ENCODE measurements at places on chromosomes 3 and 15. TPM values are rescaled to one million over a fixed set of nuclear protein-coding genes. Genes with fewer than 3 reads are reported as not detected.
A peak's percentile ranks its signal among the peaks of the same experiment; 100 is the strongest.

GRCh38 chr3:45981346-45982074, 14.1 kb downstream of the FYCO1 start:
- peaks cover 38% of the 10 kb centered on the region for H3K4me1 ChIP-seq
- DNase-seq: no peak
- H3K36me3 ChIP-seq: peaks cover 15% of the 10 kb centered on the region
- H3K27ac ChIP-seq: no peak overlapping the region
- no peak overlapping the region for H3K4me3 ChIP-seq

DNA sequence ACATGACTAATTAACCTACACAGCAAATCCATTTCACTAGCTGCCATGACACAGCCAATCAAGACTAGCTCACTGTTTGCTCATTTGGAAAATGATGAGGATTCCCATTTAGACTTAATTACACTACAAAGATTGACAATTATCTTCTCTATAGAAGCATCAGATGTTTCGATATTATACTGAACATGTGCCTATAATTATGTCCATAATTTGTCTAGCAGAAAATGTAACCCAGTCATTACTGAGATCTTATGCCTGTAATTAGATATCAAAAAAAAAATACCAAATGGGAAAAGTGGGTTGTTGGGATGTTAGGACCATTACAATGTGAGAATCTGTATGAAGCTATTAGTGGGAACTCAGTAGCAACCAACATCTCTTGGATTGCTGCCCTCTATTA, 344.2 kb upstream of the MCTP2 start:
- no peak for DNase-seq
- no peaks in the 10 kb centered on the region for H3K36me3 ChIP-seq
- no peak overlapping the region for H3K27ac ChIP-seq
- H3K4me3 ChIP-seq: no peak overlapping the region
- no peaks in the 10 kb centered on the region for H3K27me3 ChIP-seq

GRCh38 chr3:14289590-14290461, 111.2 kb downstream of the LSM3 start:
- peak; percentile 52 for DNase-seq
- H3K4me1 ChIP-seq: peaks cover 28% of the 10 kb centered on the region
- H3K27ac ChIP-seq: no peak overlapping the region
- no peaks in the 10 kb centered on the region for H3K36me3 ChIP-seq
- no peaks in the 10 kb centered on the region for H3K27me3 ChIP-seq

DNA sequence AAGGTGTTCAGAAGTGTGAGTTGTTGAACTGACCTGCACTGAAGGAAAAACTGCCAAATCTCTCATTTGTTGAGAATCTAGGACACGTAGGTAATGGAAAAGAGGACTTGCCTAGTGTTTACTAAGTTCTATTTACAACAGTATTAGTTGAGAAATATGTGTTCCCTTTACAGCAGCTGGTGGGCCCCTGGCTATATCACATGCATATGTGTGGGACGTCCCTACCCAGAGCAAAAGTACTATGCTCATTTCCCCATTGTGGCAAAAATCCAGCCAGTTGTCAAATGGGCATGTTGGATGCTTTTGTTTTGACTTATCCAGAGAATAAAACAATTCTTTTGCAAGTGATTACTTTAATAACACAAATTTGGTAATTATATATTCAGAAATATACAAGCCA, 113.3 kb upstream of the PTX3 start:
- no peak for DNase-seq
- no peaks in the 10 kb centered on the region for H3K4me1 ChIP-seq
- no peaks in the 10 kb centered on the region for H3K27me3 ChIP-seq

DNA sequence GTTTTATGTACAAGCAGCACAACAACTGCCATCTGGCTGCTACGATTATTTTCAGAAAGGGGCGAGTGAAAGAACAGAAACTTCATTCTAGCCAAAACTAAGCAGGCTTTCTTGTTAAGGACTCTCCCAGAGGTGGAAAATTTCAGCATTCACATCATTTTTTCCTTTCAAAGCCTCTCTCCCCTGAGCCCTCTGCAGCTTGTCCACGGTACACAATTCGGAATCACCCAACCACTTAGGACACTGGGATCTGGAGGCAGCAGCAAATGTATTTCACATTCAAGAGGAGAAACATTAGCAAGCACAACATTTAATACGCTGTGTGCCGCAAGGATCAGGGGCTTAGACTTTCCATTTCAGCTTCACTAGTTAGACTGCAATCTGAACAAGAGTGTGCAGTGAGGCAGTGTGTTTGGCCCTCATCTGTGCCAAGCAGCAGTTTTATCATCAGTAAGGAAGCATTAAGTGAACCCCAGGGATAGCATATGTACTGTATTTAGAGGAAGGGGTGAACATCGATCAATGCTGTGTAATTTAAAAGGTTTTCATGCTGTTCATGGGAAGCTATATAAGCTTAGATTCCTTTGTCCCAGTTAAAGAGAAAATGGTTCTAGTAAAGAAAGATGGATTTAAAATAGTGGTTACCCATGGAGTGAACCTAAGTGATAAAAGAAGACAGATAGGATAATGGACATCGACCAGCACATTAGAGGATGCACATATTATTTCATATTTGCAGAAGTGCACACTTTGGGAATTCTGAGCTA, 504.9 kb downstream of the TBL1XR1 start:
- no peak overlapping the region for H3K27ac ChIP-seq
- no peak for DNase-seq
- H3K4me1 ChIP-seq: no peaks in the 10 kb centered on the region
- no peaks in the 10 kb centered on the region for H3K36me3 ChIP-seq

The PYGO1 gene
- 0.37 TPM for total RNA-seq

GRCh38 chr15:28987337-28987736, 101.6 kb downstream of the APBA2 start:
- no peaks in the 10 kb centered on the region for H3K27me3 ChIP-seq
- no peaks in the 10 kb centered on the region for H3K4me1 ChIP-seq
- no peak overlapping the region for H3K4me3 ChIP-seq

GRCh38 chr15:34332553-34333120, 4.9 kb downstream of the SLC12A6 start:
- H3K27me3 ChIP-seq: no peaks in the 10 kb centered on the region
- no peak overlapping the region for H3K27ac ChIP-seq
- peaks cover 5% of the 10 kb centered on the region for H3K4me1 ChIP-seq

The JAGN1 gene
- total RNA-seq: 73.0 TPM

DNA sequence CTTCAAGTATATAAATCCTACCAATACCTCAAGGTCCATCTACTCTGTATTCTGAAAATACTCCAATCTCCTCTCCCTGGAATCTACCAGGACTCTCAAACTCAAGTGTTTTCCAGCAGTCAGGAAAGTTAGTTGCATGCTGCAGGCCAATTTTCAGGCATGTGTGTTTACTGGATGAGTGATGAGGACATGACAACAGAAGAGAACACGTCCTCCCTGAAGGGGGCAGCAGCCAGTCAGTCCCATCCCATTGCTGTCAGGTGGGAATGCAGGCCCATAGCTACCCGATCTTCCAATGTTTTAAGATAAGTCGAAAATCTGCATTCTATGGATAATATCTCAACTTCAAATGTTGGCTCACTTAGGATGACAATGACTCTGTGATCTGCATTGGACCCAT, 496.2 kb downstream of the FHIT start:
- no peaks in the 10 kb centered on the region for H3K36me3 ChIP-seq
- no peaks in the 10 kb centered on the region for H3K4me1 ChIP-seq
- H3K27ac ChIP-seq: no peak overlapping the region
- H3K4me3 ChIP-seq: no peak overlapping the region

- H3K4me1 ChIP-seq: peaks cover 28% of the 10 kb centered on the region
- DNase-seq: no peak
- H3K4me3 ChIP-seq: no peak overlapping the region
These were observed 118.0 kb upstream of the ARHGEF3 start for GRCh38 chr3:56919797-56920195.

- H3K4me3 ChIP-seq: no peak overlapping the region
- H3K36me3 ChIP-seq: peaks cover 36% of the 10 kb centered on the region
- H3K27ac ChIP-seq: no peak overlapping the region
- no peak for DNase-seq
These were observed 10.1 kb downstream of the DHX36 start for GRCh38 chr3:154314152-154314551.

GRCh38 chr15:33395846-33396245, 85.1 kb downstream of the RYR3 start:
- no peaks in the 10 kb centered on the region for H3K4me1 ChIP-seq
- DNase-seq: no peak
- no peak overlapping the region for H3K27ac ChIP-seq
- no peaks in the 10 kb centered on the region for H3K36me3 ChIP-seq
- H3K27me3 ChIP-seq: no peaks in the 10 kb centered on the region

DNA sequence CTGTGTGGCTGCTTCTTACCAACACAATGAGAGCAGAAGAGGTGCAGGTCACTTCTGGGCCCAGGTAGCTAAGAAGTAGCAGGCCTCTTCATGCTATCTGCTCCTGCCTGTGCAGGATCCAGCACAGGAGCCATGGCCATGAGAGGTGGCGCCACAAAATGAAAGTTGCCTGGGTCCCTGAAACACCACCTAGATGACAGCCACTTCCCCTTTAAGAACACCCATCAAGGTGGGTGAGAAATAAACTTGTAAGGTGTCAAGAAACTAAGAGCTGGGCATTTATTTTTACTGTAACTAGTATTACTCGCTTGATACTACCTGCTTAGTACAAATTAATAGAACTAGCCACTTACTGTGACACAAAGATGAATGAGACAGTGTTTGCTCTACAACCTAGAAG, 484.6 kb upstream of the TBL1XR1 start:
- no peak overlapping the region for H3K4me3 ChIP-seq
- no peaks in the 10 kb centered on the region for H3K4me1 ChIP-seq
- no peaks in the 10 kb centered on the region for H3K27me3 ChIP-seq
- no peaks in the 10 kb centered on the region for H3K36me3 ChIP-seq

DNA sequence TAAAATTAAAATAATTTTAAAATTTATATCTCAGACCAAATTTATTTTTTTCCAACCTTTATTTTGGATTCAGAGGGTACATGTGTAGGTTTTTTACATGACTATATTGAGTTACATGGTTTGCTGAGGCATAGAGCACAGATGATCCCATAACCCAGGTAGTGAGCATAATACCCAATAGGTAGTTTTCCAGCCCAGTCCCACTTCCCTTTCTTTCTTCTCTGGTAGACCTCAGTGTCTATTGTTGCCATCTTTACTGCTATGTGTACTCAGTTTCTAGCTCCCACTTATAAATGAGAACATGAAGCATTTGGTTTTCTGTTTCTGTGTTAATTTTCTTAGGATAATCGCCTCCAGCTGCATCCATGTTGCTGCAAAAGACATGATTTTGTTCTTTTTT, 338.1 kb downstream of the EFHB start:
- no peaks in the 10 kb centered on the region for H3K4me1 ChIP-seq
- H3K36me3 ChIP-seq: no peaks in the 10 kb centered on the region
- no peak for DNase-seq
- no peak overlapping the region for H3K4me3 ChIP-seq
- H3K27me3 ChIP-seq: no peaks in the 10 kb centered on the region
- H3K27ac ChIP-seq: no peak overlapping the region

GRCh38 chr3:191328962-191329653, at the start of gene CCDC50:
Gene CCDC50, plus strand, starts transcription at chr3:191329394. Its CDS starts 281 bp downstream, at chr3:191329675.
- peak within 1 kb of the TSS; percentile 94 for H3K27ac ChIP-seq
- DNase-seq: peak; percentile 93
- H3K4me1 ChIP-seq: peaks cover 37% of the 10 kb centered on the region
- H3K27me3 ChIP-seq: no peaks in the 10 kb centered on the region
- no peaks in the 10 kb centered on the region for H3K36me3 ChIP-seq
- peak within 1 kb of the TSS; percentile 46 for H3K4me3 ChIP-seq

- DNase-seq: no peak
- no peaks in the 10 kb centered on the region for H3K36me3 ChIP-seq
- H3K27ac ChIP-seq: no peak overlapping the region
- H3K27me3 ChIP-seq: no peaks in the 10 kb centered on the region
These were observed 27.3 kb downstream of the ARL8B start for GRCh38 chr3:5149306-5149880.

DNA sequence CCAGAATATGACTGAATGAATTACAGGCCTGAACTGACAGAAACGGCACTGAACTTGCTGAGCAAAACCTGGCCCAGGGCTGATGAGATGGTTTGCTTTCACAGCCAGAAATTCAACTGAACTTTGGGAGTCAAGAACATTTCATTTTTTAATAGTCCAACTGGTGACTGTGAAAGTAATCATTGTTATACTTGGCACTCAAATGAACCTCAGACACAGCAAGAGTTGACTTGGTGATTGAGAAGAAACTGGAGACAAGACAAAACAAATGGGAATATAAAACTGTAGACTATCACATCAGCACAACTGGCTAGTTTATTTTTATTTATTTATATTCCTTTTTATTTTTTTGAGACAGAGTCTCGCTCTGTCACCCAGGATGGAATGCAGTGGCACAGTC, 858.9 kb upstream of the CFAP20DC start:
- H3K4me1 ChIP-seq: peaks cover under 1% of the 10 kb centered on the region
- H3K36me3 ChIP-seq: no peaks in the 10 kb centered on the region
- H3K27me3 ChIP-seq: no peaks in the 10 kb centered on the region
- no peak overlapping the region for H3K4me3 ChIP-seq
- DNase-seq: no peak

DNA sequence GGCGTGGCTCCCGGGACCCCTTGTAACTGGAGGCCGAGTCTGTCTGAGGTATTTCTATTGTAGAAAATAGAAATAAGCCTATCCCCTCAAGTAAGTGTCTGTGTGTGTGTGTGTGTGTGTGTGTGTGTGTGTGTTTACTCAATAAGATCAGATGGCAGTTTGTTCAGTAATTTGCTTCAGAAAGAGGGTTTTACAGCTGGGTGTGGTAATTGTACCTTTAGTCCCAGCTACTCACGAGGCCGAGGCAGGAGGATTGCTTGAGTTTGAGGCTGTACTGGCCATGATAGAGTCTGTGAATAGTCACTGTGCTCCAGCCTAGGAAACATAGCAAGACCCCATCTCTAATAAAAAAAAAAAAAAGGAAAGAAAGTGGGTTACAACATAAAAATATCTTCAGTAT, 8.7 kb downstream of the SPINT1 start:
- DNase-seq: peak; percentile 73
- H3K27ac ChIP-seq: peak overlapping the region; percentile 81
- no peaks in the 10 kb centered on the region for H3K36me3 ChIP-seq

Data from transverse colon (tissue), 4 donors.